ENCODE measurements at places on chromosomes 12 and 14. TPM values are rescaled to one million over a fixed set of nuclear protein-coding genes. Genes with fewer than 3 reads are reported as not detected.

The POTEG gene
- not detected for total RNA-seq

The RGS6 gene
- not detected for total RNA-seq

The CD4 gene
- total RNA-seq, result not detected

The CEP170B gene
- 27.9 TPM for total RNA-seq

The RBM19 gene
- total RNA-seq, result 16.4 TPM

The FOXG1 gene
- total RNA-seq, result 0.17 TPM

Data from A549 treated with RU486 at 1 μM for 4 hours (cell line).